ENCODE measurements at places on chromosomes 2 and 18. TPM values are rescaled to one million over a fixed set of nuclear protein-coding genes. Genes with fewer than 3 reads are reported as not detected.

Gene KCNG2
- 0.51 TPM for total RNA-seq

Gene MIB1
- total RNA-seq: 30.4 TPM

Gene UGT1A5
- total RNA-seq: not detected

Gene MYO5B
- total RNA-seq: 1.6 TPM

Gene FNDC4
- total RNA-seq: 136 TPM

Gene HOXD3
- 5.3 TPM for total RNA-seq
